ENCODE measurements at places on chromosomes 13 and 19.

GRCh38 chr19:58498316-58499020 lies 13.3 kb downstream of the SLC27A5 start:
- no peak for DNase-seq

GRCh38 chr19:48632692-48633147 lies 4.5 kb downstream of the DBP start:
- no peak for DNase-seq

GRCh38 chr19:14218620-14219330 lies 12.8 kb upstream of the ADGRL1 start:
- no peak for DNase-seq

GRCh38 chr13:48511621-48512230 lies 21.2 kb downstream of the RCBTB2 start:
- no peak for DNase-seq

GRCh38 chr19:37218592-37218935 lies 550 bp downstream of the ZNF383 start:
- no peak for DNase-seq

GRCh38 chr13:49357694-49358093 lies 86.2 kb downstream of the CAB39L start:
- DNase-seq = no peak

DNA sequence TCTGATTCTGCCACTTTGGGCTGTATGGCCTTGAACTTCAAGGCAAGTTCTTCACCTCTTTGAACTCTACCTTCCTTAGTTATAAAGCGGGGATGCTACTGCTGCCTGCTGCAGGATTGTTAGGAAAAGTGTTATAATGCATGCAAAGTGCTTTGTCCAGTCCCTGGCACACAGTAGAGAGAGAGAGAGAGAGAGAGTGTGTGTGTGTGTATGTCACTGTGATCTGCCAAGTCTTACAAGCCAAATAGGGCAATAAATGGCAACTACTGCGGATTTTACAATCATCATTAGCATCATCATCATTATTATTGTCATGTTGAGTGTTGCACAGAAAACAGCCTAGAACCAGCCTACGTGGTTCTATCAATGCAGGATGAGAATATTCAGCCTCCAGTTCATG lies 136.1 kb downstream of the ZDHHC20 start:
- DNase-seq = no peak

GRCh38 chr19:1299801-1300200 lies 14.1 kb downstream of the EFNA2 start:
- DNase-seq = no peak

GRCh38 chr19:5024282-5024681 lies 55.4 kb downstream of the KDM4B start:
- DNase-seq = no peak

GRCh38 chr19:17737690-17738153 lies 13.6 kb upstream of the FCHO1 start:
- no peak for DNase-seq

DNA sequence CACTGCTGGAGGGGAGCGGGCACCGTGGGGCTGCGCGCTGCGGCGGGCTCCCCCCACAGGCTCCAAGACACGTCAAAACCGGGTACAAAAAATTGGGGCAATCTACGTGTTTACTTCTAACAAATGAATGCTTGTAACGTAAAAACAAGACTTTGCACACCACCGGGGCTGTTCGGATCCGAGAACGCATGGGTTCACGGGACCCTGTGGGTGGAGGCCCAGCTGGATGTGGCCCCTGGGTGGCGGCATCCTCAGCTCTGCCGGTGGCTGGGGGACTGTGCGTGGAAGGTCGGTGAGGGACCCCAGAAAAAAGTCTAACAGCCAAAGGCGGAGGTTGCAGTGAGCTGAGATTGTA lies 10.3 kb upstream of the SLC7A10 start:
- DNase-seq = no peak

DNA sequence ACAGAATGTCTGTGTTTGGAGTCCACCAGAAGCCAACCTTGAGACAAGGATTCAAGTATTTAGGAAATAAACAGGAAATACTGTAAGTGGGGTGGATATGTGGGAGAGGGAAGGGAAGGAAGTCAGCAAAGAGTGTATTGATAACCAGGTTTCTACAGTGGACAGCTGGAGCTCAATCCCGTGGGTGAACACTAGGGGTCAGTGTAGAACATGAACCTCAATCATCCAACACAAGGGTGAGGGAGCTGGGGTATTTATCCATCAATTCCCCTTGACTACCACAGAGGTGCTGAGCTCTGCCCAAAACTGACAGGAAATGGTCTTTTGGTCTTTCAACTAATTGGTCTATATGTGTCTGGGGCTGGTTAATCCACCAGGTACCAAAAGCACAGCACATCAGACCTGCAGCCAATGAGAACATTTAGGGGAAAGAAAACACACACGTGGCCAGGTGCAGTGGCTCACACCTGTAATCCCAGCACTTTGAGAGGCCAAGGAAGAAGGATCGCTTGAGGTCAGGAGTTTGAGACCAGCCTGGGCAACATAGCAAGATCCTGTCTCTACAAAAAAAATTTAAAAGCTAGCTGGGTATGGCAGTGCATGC lies 5.6 kb upstream of the SYDE1 start:
- peak; percentile 24 for DNase-seq

DNA sequence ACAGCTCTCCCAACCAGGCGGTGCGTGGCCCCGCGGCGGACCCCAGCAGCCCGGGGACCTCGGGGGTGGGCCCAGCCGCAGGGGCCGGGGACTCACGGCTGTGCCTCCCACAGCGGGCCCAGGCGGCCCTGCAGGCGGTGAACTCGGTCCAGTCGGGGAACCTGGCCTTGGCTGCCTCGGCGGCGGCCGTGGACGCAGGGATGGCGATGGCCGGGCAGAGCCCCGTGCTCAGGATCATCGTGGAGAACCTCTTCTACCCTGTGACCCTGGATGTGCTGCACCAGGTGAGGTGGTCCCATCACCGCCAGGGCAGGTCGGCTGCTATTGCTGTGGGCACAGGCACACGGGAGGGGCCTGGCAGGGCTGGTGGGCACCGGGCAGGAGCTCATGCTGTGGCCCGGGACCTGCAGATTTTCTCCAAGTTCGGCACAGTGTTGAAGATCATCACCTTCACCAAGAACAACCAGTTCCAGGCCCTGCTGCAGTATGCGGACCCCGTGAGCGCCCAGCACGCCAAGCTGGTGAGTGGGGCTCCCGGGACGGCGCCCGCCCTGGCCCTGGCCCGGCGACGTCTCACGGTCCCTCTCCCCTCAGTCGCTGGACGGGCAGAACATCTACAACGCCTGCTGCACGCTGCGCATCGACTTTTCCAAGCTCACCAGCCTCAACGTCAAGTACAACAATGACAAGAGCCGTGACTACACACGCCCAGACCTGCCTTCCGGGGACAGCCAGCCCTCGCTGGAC lies 7.3 kb downstream of the PTBP1 start:
- no peak for DNase-seq

GRCh38 chr13:90055121-90055520 lies 1292.4 kb upstream of the MIR17HG start:
- no peak for DNase-seq

GRCh38 chr13:98450026-98450425 lies 126.9 kb downstream of the STK24 start:
- DNase-seq = no peak

- DNase-seq = no peak
Observed at GRCh38 chr13:40814803-40815202, 25.4 kb downstream of the SLC25A15 start.

GRCh38 chr13:28585561-28585960 lies 73.4 kb upstream of the POMP start:
- DNase-seq = no peak

GRCh38 chr13:45447050-45447661 lies 17.6 kb upstream of the COG3 start:
- DNase-seq = no peak

DNA sequence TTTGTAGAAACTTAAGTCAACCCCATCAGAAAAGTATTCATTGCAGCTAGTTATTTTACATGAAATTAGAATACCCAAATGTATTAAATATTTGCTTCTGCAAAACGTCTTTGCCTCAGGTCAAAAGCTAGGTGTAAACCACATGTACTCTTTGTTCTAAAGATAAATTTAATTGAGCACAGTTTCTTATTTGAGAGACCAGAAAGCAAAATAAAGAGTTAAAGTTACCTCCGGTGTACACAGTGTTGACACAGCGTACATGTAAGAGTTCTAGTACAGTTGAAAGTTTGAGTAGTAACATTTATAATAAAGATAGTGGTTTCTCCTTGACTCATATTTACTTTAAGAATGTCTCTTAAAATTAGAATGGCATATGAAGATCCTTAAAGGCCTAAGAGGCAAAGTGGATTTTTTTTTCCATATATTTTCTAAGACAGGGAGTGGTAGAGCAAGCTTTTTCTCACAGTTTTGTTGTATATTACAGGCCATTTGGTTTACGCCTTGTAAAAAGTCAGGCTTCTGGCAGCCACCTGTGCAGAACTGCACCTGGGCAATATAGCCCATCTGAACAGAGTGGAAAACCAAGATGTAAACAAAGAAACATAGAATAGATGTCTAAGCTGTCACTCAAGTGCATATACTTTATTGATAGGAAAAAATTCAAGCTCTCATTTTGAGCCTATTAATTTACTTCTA lies 2.9 kb downstream of the LRCH1 start:
- no peak for DNase-seq

DNA sequence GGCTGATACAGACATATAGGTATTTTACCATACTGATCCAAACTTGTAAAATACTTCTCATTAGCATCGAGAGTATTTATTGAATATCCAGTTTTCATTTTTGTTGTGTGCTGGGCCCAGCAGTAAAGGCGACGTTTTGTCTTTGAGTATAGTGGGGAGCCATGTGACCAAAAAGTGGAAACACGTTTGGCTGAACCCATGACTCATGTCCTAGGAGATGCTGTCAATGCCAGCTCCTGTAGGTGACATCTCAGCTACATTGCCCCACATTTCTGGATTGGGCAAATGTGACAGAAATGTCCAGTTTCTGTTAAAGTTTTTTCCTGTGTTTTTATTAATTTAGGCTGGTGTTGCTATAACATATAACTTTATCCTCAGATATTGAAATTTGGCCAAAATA lies 26.1 kb upstream of the GTF3A start:
- no peak for DNase-seq

- no peak for DNase-seq
Observed at GRCh38 chr19:9914001-9914314, 22.4 kb downstream of the OLFM2 start.

DNA sequence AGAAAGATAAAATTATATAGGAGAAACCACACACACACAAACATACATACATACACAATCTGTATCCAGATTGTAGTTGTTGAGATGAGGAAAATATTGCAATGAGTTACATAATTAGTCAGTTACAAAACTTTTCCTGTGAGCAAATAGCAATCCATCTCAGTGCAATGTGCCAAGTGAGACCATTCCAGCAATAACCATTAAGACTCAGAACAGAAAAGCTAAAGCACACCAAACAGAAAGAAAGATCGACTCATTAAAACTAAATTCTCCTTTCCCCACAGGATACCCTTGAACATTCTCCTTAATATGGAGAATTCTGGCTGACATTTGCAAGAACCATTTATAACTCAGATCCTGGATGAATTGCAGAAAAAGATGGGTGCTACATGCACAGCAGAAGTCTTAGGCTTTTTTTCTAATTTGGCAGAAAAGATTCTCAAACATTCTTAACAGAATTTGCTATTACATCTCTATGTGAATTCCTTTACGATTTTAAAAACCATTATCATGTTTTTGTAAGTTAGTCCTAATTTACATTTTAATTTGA lies 1341.2 kb upstream of the SPRY2 start:
- DNase-seq = no peak

GRCh38 chr13:22432690-22433089 lies 748.1 kb upstream of the SGCG start:
- DNase-seq = no peak

DNA sequence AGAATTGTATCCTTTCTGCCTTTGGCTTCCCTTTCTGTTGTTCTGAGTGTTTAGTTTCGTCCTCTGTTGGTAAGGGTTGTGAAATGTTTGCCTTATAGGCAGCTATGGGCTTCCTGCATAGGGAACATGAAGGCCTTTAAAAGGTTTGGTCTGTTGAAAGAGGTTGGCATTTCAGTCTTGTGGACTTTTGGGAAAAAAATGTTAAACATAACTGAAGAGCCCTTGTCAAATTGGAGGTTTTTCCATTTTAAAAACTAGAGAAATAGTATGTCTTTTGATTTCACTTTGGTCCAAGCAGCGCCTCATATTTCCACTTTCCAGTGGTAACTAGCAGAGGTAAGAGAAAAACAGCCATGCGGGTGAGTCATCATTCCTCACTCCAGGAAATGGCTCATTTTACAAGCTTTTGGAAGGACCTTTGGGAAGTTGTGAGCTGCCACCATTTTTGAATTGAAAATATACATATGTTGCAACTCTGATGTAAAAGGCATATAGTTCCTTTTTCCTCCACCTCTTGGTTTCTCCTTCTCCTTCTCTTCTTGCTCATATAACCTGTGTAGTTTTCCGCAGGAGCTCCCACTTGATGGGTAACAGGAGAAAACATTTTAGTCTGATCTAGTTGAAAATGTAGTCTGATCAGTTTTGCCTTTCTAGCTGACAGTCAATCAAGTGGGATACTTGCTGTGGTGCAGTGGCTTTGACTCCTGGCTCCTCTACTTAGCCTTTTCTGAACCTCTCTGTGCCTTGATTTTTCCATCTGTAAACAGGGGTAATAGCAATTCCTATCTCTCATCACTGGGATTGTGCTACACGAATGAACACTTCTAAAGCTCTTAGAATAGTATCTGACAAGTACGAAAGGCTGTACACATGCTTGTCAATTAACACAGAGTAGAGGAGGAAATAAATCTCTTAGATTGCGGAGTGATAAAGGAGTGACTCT lies 23.0 kb downstream of the GPC6 start:
- no peak for DNase-seq

DNA sequence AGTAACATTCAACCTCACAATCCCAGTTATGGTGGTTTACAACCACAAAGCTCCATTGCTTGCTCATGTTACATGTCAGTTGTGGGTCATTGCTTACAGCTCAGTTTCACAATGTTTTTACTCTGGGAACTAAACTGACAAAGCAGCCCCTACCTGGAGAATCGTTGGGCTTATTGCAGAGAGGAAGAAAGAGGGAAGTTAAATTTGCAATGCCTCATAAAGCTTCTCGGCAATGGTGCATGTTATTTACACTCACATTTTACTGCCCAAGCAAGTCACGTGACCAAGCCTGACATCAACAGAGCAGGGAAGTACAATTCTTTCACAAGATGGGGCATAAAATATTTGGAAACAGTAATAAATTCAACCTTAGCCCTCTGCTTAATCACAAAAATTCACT lies 441.6 kb downstream of the TDRD3 start:
- no peak for DNase-seq

All from activated CD4-positive, alpha-beta T cell treated with anti-CD3 and anti-CD28 coated beads for 4 hours (primary cell).